Airway epithelial cell (primary cell): ENCODE measurements at places on chromosomes 3 and 15. TPM values are rescaled to one million over a fixed set of nuclear protein-coding genes. Genes with fewer than 3 reads are reported as not detected.

RTP1 gene
- total RNA-seq = not detected in 2 replicates

GHRL gene
- not detected in 2 replicates for total RNA-seq

CHRFAM7A gene
- total RNA-seq = 0.23 and 1.1 TPM in 2 replicates

C2CD4A gene
- total RNA-seq = 1.3 and 2.1 TPM in 2 replicates

ERICH6 gene
- 0.05 TPM in 1 of 2 replicates, not detected in the other for total RNA-seq

OSBPL10 gene
- 19.3 and 90.0 TPM in 2 replicates for total RNA-seq

LRTM1 gene
- not detected in 2 replicates for total RNA-seq

ACAA1 gene
- total RNA-seq = 81.7 and 94.8 TPM in 2 replicates
